Activated CD4-positive, alpha-beta memory T cell treated with anti-CD3 and anti-CD28 coated beads for 36 hours (primary cell): ENCODE measurements at places on chromosomes 4 and X. TPM values are rescaled to one million over a fixed set of nuclear protein-coding genes. Genes with fewer than 3 reads are reported as not detected.

SPANXB1 gene
- total RNA-seq = not detected

ADH1B gene
- not detected for total RNA-seq

PARM1 gene
- total RNA-seq = not detected

TAF7L gene
- total RNA-seq = not detected

RAB39B gene
- 13.6 TPM for total RNA-seq

NALF2 gene
- total RNA-seq = 0.44 TPM

ADH1A gene
- total RNA-seq = not detected

SLC25A6 gene
- total RNA-seq = 407 TPM

ADAMTS3 gene
- total RNA-seq = not detected

ATP11C gene
- total RNA-seq = 11.5 TPM

PCDH18 gene
- 0.12 TPM for total RNA-seq

BMP3 gene
- total RNA-seq = not detected

PRDM8 gene
- total RNA-seq = 3.0 TPM

TBC1D9 gene
- not detected for total RNA-seq

DCX gene
- total RNA-seq = not detected

WDFY3 gene
- total RNA-seq = 1.7 TPM

PTCHD1 gene
- total RNA-seq = not detected

BCAP31 gene
- total RNA-seq = 119 TPM

AMTN gene
- total RNA-seq = not detected

PCYT1B gene
- total RNA-seq = 0.24 TPM
